ENCODE measurements at places on chromosomes 6 and 20.

DNA sequence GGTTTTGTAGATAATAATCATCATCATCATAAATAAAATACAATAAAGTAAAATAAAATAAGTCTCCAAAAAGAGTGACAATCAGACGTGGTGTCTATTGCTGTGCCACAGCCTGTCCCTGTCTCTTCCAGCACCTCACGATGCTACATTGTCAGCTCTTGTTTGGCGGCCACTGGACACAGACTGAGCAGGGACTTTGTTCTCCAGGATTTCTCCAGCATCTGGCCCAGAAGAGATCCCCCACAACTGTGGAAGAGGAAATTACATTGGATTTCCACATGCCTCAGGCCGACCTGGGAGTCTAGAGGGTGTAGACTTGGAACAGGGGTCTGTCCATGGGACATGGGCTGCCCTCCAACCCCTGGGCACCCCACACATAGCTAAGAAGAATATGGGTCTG, 39.2 kb upstream of the RALY start:
- DNase-seq: no peak

DNA sequence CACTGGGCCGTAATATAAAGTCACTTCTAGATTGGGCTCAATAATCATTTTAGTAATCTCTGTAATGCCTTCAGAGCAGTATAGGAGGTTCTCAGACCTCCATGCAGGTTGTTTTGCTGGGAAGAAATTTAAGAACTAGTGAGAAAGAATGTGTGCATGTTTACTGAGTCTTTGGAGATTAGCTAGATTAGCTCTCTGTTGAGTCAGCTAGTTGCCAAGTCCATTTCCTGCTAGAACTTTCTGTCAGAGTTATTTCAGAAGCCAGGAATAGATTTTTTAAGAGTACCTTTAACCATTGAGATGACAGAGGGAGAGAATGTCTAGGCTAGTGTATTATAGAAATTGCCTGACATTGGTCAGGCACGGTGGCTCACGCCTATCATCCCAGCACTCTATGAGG, 33.3 kb downstream of the ORC3 start:
- DNase-seq: no peak

- DNase-seq: no peak
These were observed 24.9 kb upstream of the SCUBE3 start for GRCh38 chr6:35188886-35189285.

GRCh38 chr20:60649541-60649940, 602.5 kb upstream of the CDH4 start:
- no peak for DNase-seq

- DNase-seq: no peak
These were observed 20.2 kb upstream of the SLC22A7 start for GRCh38 chr6:43277643-43278523.

- no peak for DNase-seq
These were observed 188.9 kb downstream of the ATXN1 start for GRCh38 chr6:16572317-16572716.

- DNase-seq: no peak
These were observed 68.5 kb upstream of the PTGIS start for GRCh38 chr20:49636447-49636846.

DNA sequence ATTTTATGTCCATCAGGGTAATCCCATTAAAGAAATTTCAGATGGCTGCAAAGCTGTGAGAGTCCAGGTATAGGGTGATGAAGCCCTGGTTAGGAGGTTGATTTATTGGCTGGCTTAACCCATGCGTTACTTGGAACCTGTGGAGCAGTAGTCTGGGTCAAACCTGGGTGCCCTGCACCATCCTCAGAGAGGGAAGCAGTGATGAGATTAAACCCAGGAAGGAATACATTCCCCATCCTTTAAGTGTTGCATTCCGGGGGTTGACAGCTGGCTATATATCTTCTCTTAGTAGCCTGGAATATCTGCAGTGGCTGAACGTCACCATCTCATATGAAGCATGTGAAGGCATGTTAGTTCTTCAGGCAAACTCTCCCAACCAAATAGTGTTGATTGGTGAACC, 44.9 kb upstream of the JAG1 start:
- DNase-seq: no peak

Data from kidney epithelial cell (primary cell).